ENCODE measurements at places on chromosomes 5 and 9. TPM values are rescaled to one million over a fixed set of nuclear protein-coding genes. Genes with fewer than 3 reads are reported as not detected.

DNA sequence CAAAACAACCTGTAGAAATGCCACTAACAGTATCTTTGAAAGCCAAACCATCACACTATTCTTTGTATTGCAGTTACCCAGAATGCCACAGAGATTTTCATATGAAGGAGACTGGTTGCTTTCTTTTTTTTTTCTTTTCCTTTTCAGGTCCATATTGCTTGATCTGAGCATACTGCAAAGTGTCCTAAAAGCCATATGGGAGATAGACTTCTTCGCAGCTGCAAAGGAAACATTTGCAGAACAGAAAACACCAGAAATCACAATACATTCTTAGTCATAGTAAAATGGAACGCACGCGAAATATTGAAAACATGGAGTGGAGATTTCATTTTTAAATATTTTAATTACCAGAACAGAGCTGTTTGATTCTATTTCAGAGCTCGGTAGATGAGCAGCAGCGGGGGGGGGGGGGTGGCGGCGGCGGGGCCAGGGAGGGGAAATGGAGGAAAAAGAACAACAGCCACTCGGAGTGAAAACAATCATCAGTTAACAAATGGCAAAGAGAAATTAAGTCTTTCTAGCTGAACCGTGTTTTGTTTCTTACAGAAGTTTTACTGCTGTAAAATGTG lies 284.1 kb downstream of the NFIB start:
- DNase-seq = no peak

GRCh38 chr5:113224605-113225065 lies 210.2 kb downstream of the TSSK1B start:
- DNase-seq = no peak

- DNase-seq = no peak
Observed at GRCh38 chr5:138245717-138246116, 28.7 kb downstream of the GFRA3 start.

- no peak for DNase-seq
Observed at GRCh38 chr9:11794984-11795383, 898.2 kb upstream of the TYRP1 start.

DNA sequence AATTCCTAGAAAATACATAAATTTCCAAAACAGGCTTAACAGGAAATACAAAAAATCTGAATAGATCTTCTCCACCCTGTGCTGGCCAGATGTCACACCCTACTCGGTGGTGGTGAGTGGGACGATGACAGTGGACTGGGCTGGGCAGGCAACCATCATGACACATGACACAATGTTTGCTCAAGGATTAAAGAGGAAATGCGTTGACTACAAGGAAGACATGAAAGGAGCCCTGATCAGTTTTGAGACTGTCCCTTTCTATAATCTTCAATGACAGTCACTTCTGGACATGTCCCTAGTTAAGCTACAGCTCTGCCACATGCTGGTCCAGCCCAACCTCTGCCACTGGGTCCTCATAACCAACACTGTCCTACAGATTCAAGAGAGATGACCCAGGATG lies 99.8 kb downstream of the ZDHHC21 start:
- no peak for DNase-seq

DNA sequence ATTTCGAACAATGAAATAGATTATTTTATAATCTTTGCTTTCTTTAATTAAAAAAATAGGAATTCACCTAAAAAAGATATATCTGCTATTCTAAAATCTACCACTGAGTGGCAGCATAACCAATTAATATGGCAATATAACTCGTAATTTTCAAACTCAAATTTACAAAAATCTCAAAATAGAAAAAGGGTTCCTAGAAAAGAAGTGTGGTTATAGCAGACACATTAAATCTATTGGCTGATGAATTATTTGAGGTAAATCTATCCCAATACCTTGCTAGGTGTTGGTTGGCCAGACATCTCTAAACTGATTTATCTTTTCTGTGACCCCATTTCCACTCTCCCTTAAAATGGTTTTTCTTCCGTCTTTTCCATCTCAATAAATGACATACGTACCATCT lies 30.2 kb upstream of the NRG2 start:
- peak; percentile 8 for DNase-seq

DNA sequence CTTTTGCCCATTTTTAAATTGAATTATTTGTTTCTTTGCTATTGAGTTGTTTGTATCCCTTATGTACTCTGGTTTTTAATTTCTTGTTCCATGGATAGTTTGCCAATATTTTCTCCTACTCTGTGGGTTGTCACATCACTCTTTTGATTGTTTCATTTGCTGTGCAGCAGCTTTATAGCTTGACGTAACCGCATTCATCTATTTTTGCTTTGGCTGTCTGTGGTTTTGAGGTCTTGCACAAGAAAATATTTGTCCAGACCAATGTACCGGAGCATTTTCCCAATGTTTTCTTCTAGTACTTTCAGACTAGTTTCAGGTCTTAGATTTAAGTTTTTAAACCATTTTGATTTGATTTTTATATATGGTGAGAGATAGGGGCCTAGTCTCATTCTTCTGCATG lies 36.2 kb upstream of the ZNF366 start:
- DNase-seq = peak; percentile 49

GRCh38 chr9:132090771-132091170 lies 11.1 kb upstream of the MED27 start:
- no peak for DNase-seq

DNA sequence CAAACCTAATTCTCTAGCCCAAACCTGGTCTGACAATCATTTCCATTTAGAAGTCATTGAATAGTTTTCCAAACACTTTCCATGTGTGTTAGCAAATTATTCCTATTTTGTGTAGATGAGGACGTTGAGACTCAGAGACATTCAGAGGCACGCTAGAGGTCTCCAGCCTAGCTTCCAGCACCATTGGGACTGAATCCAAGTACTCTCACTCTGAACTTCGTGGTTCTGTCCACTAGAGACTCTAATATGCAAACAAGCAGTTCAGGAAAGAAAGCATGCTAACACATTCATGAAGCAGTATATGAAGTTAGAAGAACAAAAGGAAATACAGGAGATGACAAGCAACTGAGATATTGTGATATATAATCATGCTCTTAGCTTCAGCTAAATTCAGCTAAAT lies 354.8 kb downstream of the NTRK2 start:
- no peak for DNase-seq

DNA sequence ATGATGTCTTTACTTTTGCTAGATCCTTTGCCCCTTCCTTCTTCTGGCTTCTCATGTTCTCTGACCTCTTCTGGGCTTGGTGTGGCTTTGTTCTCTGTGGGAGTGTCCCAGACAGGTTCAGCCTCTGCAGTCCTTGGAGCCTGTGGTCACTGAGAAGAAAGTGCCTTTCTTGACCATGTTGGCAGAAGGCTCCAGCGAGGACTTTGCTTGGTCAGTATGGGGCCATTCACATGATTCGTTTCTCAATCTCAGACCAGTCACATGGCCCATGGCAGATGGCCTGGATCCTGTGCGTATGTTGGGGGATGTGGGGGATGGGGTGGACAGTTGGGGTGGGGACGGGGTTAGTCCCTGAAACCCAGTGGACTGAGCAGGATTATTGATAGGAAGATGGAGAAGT lies 274.1 kb downstream of the ARHGAP26 start:
- DNase-seq = no peak

DNA sequence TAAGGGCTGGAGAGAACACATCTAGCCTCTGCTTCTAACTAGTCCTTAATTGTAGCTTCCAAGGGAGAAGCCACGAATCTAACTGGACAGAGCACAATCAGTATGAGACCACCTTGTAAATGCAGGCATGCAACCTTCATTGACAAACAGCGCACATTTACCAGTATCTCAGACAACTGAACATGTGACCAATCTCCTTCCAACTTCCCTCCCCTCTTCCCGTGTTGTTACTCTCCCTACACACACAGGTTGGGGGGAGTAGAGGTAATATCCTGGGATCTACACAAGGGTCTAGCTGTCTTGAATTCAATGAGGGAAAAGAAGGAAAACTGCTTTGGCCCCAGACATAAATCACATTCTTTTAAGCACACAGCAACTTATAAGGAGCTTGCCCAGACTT lies 77.6 kb downstream of the LIFR start:
- DNase-seq = no peak

DNA sequence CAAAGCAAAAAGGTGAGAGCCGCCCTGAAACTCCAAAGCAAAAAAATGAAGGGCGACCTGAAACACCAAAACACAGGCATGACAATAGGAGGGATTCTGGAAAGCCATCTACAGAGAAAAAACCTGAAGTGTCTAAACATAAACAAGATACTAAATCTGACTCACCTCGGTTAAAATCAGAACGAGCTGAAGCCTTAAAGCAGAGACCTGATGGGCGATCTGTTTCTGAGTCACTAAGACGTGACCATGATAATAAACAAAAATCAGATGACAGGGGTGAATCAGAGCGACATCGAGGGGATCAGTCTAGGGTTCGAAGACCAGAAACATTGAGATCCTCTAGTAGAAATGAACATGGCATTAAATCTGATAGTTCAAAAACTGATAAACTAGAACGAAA lies 108.8 kb downstream of the NIPBL start:
- no peak for DNase-seq

- peak; percentile 82 for DNase-seq
Observed at GRCh38 chr5:179763215-179763945, 30.4 kb upstream of the LTC4S start.

DNA sequence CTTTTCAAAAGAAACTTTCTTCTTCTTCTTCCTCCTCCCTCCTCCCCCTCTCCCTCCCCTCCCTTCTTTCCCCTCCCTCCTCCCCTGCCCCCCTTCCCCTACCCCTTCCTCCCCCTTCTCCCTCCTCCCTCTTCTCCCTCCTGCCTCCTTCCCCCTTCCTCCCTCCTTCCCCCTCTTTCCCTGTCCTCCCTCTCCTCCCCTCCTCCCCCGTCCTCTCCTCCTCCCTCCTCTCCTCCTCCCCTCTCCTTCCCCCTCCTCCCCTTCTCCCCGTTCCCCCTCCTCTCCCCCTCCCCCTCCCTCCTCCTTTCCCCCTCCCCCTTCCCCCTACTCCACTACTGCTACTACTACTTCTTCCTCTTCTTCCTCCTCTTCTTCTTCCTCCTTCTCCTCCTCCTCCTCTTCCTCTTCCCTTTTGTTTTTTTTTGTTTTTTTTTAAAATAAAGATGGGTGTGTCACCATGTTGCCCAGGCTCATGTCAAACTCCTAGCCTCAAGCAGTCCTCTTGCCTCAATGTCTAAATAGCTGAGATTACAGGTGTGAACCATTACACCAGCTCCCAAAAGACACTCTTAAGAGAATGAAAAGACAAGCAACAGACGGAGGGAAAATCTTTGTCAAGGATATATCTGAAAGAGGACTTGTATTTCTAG lies 87.5 kb downstream of the SCAMP1 start:
- DNase-seq = no peak

DNA sequence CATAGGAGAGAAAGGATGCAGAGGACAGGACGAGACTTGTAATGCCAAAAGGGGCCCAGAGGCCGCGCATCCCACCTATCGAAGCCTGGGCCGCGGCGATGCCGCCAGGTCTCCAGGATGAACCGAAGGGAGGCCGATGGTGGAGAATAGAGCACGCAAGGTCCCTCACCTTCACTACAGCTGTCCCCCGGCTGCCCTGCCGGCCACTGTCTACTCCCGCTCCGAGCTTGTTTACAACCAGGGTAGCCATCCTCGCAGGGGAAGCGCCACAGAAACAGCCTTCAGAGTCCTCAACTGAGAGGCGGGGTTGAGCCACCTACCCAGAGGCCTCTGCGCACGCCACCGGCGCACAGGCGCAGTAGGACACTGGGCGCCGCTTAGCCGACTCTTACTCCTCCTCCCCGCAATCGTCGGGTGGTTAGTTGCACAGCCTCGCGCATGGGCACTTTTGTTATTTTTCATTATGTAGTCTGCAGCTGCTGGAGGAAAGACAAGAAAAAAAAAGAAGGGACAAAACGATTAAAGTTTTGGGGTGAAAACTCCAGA lies at the start of gene TRIM23:
TSS of gene TRIM23 (minus strand) at position 309 of the 546 bp plus-strand sequence. CDS start at position 250, 59 bp downstream.
- DNase-seq = peak; percentile 91

- DNase-seq = no peak
Observed at GRCh38 chr9:21958833-21959232, 35.4 kb downstream of the CDKN2A start.

DNA sequence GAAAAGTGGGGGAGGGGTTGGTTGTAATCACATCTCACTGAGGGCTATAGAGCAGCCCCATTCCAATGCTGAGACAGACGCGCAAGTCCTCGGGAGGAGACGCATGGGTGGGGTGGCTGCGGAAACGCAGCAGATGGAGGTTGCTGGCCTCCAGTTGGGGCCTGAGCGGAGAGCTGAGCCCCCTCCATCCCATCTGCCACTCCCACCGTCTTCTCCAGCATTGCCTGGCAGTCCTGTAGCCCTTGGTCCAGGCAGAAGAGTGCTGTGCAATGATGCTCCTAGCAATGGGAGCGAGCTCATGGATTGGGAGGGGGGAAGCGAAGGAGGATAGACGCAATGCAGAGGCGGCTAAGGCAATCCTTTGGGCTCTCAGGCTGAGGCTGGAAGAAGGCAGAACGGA lies 79.4 kb upstream of the GLRA1 start:
- no peak for DNase-seq

DNA sequence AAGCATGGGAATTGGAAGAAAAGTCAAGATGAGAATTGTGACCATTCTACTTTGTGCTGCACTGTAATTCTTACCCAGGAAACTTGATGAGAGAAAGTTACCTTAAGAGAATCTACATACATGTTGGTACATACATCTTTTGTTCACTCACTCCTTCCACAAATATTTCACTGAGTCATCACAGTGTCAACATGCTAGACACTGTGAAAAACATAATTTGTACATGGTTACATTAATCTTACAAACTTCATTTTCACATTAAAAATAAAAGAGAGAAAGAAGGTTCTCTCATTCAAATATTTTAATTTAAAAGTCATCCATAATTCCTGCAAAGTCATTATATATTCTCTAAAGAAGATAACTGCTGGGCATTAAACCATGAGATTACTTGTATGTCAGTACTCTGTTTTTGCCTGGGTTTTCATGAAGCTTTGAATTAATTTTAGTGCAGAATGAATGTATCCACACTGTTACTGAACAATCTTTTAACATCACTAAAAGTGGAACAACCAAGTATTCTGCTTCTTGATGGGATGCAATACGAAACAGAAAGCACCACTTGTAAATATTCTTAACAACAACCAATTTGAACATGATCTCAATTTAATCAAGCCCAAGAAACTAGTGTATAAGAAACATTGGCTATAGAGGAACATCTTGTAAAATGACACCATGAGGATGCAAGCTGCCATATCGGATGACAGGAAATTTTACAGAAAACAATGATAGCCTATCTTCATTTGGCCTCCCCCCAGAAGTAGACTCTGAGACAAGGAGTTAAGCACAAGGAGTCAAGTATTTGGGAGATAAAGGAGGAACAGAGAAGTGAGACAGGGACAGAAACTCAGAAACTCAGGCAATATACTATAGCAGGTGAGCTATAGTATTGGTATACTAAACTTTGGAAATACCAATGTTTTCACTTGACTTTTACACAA lies 28.4 kb downstream of the ERP44 start:
- DNase-seq = no peak

DNA sequence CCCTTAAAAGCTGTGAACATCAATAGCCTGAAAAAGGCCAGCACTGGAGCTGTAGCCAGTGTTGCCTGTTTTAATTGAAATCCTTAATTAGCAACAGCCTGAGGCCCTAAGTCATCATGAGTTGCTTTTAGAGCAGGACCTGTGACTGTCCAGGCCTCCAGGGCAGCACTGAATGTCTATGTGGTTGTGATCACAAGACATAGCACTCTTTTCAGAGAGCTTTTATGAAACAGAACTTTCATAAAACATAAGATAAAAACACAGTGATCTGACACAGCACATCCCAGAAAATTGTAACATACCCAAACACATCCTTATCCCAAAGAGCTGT lies 85.5 kb upstream of the MYO10 start:
- DNase-seq = peak; percentile 52

IL9 gene
- not detected for total RNA-seq

SLC6A3 gene
- total RNA-seq = not detected

PCDH12 gene
- 0.48 TPM for total RNA-seq

MAP1B gene
- total RNA-seq = 240 TPM

CATSPER3 gene
- total RNA-seq = 0.14 TPM

SHROOM1 gene
- total RNA-seq = 9.6 TPM

SLC23A1 gene
- total RNA-seq = not detected

GNA14 gene
- not detected for total RNA-seq
